ENCODE measurements at places on chromosomes 12 and 14.

DNA sequence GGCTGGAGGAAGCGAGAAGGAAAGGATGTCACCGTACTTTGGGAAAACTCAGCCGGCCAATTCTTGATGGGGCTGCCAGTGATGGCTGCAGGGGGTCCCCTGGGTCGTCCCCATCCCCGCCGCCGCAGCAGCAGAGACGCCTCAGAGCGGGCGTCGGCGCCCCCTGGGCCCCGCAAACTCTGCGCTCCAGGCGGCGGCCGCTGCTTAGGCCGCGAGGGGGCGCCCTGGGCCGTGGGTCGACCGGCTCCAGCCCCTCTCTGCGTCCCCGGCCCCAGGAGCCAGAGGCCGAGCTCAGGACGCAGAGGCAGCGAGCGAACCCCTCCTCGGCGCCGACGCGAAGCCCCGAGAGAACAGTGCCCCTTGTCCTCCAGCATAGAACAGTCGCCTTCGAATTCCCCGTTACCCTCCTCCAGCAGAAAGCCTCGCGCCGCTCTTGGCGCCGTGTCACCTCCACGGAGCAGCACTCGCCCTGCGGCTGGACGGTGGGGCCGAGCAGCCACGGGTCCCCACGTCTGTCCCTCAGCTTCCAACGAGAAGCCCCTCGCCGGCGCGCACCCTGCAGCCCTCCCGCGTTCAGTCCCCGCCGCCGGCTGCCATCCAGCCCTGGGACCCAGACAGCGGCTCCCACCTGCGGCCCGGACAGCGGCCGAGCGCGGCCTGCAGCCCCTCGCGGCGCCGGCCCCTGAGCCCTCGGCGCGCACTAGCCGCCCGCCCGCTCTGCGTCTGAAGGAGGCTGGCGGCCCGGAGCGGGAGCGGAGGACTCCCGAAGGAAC is 106.6 kb downstream of the PRICKLE1 start:
- peak; percentile 89 for DNase-seq

GRCh38 chr12:131867891-131868675 is 26.3 kb upstream of the ULK1 start:
- DNase-seq, result no peak

- DNase-seq, result no peak
Measured at GRCh38 chr14:95034788-95035187, 122.5 kb downstream of the DICER1 start.

- no peak for DNase-seq
Measured at GRCh38 chr12:54497883-54498282, 331 bp downstream of the NCKAP1L start.

GRCh38 chr14:69346710-69347109 is 51.4 kb downstream of the ERH start:
- no peak for DNase-seq

- peak; percentile 17 for DNase-seq
Measured at GRCh38 chr14:101065696-101066694, 162.5 kb upstream of the RTL1 start.

GRCh38 chr14:74480046-74480445 is 13.1 kb downstream of the NPC2 start:
- no peak for DNase-seq

- DNase-seq, result peak; percentile 44
Measured at GRCh38 chr12:93348575-93349435, 28.9 kb upstream of the NUDT4 start.

GRCh38 chr12:107929436-107929835 is 154.9 kb downstream of the ASCL4 start:
- DNase-seq, result no peak

DNA sequence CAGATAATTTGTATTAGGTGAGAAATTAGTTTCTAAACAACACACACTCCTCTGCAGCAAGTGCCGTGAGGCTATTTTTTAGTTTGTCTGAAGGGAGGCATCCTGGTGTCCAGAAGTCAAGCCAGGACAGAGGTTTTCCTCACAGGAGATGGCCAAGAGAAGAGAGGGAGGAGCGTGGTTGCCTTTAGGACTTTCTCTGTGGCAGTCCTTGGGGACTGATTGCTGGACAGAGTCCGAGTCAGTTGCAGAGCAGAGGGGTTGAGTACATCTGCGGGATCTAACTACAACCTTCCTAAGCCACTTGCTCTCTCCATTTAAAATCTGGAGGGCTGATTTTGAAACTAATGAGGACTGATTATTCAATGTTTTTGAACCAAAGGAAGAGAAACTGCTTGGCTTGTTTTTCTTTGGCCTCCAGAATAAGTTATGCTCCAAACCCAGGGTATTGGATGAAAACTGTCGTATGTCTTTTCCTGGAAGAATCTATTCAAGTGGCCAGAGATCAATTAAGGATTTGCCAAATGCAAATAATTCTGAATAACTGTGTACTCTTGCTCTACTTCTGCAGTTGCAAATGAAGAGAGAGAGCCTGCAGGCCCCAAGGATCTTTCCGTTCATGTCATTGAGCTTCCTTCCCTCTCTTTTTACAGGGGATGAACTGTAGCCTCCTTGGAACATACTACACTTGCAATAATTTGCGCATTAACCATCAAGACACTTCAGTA is 1.2 kb downstream of the SLCO1C1 start:
- peak; percentile 32 for DNase-seq

DNA sequence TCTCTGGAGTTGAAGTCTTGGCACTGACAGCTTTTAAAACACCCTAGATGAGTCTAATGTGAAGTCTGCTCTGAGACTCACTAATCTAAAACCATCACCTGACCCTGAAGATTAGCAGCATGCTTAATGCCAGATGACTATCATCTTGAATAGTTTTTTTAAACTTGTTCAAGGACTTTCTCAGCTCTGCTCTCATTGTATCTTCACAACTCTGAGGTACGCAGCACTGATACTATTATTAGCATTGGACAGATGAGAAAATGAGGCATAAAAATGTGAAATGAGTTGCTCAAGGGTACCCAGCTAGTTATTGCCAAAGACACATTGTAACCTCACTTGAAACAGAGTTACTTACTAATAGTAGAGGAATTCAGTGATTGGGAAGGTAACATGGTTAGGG is 4.8 kb downstream of the SLC38A1 start:
- DNase-seq, result no peak

DNA sequence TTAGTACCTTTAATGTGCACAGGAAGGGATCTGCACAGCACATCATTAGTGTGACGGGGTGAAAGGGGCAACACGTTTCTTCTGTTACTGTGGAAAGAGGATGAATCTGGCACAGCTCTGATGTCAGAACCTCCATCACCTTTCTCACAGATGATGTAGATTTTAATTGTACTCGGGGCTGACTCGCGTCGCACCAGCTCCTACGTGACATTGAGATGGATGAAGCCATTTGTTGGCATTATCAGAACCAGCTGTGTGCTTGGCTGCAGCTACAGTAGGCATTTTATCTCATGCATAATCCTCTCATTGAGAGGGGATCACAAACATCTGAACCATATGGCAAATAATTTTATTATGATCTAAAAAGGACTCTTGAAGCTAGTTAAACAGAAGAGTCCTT is 173.6 kb downstream of the PDZRN4 start:
- DNase-seq, result no peak

DNA sequence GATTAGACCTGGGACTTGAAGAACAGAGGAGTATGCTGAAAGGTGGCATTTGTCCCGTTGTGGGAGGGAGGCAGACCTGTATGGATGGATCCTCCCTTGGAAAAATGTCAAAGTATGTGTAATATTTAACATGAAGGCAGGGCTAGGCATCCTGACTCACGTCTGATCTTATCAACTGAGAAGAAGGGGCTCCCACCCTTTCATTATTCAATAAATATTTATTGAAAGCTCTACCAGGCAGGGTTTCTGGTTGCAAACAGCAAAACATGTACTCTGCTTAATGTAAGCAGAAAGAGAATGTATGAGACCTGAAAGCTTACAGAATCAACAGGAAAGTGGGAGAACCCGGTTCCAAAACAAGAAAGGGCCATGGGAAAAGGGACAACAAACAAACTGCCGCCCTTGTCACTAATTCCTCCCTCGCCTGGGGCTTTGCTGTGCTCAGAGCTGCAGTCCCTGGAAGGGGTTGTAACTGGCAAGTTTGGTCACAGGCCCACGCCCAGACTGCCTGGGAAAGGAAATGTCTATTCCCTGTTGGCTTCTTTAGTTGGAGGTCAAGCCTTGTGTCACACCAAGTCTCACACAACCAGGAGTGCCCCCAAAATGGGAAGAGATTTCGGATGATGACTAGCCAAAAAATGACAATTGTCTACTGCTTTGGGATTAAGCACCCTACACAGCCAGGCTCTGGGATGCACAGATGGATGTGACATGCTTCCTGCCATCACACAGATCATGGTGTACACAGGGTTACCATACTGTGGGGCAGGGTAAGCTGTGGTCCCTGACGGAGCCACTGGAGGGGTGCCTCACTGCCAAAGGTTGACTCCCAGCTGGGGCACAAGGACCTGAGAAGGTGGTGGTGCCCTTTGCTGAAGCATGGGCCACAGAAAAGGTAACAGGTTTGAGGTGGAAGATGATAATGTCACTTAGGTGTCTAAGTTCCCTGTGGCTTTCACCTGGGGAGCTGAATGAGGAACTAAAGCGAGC is 36.8 kb downstream of the RAB35 start:
- no peak for DNase-seq

DNA sequence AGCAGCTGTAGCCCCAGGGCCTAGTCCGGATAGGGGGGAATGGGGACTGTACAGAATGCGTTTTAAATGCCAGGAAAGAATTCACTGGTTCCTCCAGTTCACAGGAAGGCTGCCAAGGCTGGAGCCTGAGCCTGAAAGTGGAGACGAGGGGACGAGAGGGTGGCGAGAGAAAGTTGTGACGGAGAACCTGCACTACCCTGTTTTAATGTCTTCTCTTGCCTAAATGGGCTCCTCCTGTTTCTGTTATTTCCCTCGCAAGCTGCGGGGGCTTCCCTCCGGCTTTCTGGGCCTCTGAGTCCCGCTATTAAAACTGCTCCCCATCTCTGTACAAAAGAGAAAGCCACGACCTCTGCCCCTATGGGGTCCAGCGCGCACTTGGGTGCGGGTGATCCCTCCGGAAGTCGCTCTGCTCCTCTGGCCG is 4.5 kb downstream of the C1QL4 start:
- DNase-seq, result peak; percentile 46

DNA sequence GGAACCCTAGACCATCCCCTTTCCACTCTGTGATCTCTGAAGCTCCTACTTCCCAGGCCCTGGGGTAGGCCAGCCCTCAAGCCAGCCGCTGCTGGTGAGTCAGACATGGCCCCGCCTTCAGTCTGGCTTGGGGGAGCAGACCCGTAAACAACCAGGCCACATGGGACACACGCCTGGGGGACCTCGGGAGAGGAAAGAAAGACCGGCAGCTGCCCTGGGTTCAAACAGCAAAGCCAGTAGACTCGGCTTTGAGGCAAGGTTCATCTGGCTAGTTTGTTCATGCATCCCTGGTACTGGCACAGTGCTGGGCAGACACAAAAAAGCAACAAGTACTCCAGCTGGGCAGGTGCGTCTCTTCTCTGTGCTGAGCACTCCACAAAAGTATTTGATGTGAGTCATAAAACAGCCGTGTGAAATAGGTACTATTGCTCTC is 101.9 kb downstream of the SETD3 start:
- no peak for DNase-seq

DNA sequence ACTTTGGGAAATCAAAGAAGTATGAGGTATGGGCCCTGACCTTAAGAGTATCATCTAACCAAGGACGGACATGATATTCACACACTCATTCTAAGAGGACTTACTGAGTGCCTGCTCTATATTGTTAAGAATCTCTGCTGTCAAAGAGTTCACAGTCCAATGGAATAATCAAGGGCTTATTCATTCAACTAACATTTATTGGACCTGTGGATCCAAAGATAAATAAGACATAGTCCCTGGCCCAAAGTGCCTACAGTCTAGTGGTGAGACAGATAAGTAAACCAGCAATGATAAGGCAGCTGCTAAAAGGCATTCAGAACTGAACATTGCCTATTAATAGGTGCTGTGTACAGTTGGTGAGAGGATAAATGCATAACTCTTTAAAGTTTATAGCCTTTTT is 11.0 kb downstream of the WDR20 start:
- no peak for DNase-seq

DNA sequence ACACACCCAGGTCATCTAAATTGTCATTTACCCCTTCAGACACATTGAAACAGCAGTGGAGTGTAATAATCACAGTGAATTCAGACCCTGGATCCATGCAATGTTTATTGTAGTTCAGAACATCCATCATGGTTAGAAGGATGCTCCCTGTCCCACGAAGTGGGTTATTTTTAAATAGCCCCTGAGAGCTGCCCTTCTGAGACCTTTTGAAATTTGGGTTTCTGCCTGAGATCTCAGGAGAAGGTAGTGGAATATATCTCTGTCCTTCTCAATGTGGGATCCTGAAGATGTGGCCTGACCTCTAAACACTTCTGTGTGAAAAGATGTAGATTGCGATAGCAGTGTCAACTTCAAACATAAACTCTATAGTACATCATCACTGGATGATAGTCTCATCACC is 1080.6 kb downstream of the TMEM121 start:
- DNase-seq, result no peak

- no peak for DNase-seq
Measured at GRCh38 chr12:124478985-124479645, 88.3 kb downstream of the NCOR2 start.

GRCh38 chr12:53766881-53767280 is 15.1 kb upstream of the CISTR start:
- no peak for DNase-seq

GRCh38 chr12:133129368-133130037 is 571 bp downstream of the ZNF891 start:
- no peak for DNase-seq

GRCh38 chr14:68942296-68943035 is 36.6 kb downstream of the ACTN1 start:
- DNase-seq, result no peak

DNA sequence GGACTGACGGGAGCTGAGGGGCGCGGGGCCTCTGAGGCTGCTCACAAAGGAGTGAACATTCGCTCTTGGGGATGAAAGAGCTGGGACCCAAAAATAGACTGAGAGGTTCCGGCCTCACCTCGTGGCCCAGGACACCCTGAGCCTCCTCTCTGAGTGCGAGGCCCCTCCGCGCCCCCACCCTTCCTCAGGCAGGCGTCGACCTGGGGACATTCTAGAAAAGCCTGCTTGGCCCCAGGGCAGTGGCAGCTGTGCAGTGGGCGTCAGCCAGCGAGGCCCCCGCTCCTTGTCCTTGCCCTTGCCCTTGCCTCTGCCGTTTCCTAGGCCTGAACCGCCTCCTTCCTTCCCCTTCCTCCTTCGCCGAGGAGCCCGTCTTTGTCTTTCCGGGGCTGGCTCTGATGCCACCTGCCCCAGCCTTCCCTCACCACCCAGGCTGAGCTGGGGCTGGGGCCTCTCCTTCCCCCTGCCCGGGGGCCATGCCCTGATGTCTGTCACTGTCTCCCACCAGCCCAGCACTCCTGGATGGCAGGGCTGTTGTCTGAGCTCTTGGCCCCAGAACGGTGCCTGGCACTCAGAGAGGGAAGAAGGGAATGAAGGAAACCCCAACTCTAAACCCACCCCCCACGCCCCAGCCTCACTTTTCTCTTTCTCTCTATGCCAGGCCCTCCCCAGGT is 208.2 kb upstream of the RTL1 start:
- no peak for DNase-seq

- peak; percentile 87 for DNase-seq
Measured at GRCh38 chr14:85531141-85531586, 1.2 kb downstream of the FLRT2 start.

DNA sequence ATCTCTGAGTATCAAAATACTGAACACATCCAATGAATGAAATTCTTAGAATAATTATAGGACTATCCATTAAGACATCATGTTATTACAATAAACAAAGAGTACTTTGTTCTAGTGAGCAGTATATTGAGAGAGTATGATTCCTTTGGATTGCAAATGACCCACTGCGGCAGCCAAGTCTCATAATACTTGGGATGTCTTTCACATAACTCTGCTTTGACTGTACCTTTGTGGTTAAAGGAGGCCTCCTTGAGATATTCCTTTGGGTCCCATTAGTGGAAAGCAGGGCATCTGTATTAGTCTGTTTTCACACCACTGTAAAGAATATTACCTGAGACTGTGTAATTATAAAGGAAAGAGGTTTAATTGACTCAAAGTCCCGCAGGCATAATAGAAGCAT is 593.8 kb downstream of the TRHDE start:
- DNase-seq, result no peak
